Stimulated activated CD4-positive, alpha-beta T cell treated with anti-CD3 and anti-CD28 coated beads, TNF-alpha, amount 100 ng/mL, for 4 hours (primary cell): ENCODE measurements at places on chromosomes 12 and 14.

- DNase-seq, result no peak
Observed at GRCh38 chr14:76920331-76921087, 94.3 kb downstream of the LRRC74A start.

- DNase-seq, result no peak
Observed at GRCh38 chr14:104739026-104739425, 13.9 kb upstream of the SIVA1 start.

DNA sequence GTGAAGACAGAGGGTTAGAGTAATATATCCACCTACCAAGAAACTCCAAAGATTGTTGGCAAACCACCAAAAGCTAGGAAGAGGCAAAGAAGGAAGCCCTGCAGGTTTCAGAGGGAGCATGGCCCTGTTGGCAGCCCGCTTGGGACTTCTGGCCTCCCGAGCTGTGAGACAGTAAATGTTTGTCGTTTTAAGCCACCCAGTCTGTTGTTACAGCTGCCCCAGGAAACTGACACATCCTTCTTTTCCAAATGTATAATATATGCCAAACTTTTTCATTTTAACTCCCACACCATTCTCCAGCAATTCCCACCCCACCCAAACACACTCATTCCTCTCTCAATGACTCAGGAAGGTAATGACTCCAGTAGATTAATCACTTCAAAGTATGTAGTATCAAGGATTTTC is 74.0 kb downstream of the RPS29 start:
- DNase-seq, result no peak

GRCh38 chr14:55272922-55273321 is 1.7 kb downstream of the FBXO34 start:
- no peak for DNase-seq

DNA sequence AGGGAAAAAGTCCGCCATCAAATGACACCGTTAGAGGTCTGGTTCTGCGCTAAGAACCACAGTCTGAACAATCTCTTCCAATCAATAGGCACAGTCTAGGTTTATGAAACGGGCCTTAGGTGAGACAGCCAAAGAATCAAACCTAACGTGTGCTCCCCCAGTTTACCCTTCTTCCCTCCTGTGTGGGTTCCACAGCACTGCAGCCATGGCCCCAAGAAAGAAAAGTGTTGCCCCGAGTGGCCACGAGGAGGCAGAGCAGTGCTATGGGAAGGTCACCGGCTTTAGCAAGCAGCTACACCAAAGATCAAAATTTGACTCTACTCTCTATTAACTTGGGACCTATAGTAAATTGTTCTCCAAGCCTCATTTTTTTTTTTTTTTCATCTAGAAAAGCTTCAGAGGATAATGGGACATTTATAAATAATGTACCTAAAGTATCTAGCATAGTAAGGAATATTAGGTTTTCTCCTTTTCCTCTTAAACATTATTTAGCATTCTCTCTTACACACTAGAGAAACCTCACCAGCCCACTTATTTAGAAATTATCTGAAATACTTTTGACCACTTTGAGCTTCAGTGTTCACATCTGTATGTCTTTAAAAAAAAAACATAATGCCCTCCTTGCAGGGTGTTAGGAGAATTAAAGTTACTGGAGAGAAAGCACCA is 70.2 kb upstream of the GPHB5 start:
- DNase-seq, result peak; percentile 15

GRCh38 chr12:106080791-106081170 is 58.0 kb downstream of the NUAK1 start:
- no peak for DNase-seq

DNA sequence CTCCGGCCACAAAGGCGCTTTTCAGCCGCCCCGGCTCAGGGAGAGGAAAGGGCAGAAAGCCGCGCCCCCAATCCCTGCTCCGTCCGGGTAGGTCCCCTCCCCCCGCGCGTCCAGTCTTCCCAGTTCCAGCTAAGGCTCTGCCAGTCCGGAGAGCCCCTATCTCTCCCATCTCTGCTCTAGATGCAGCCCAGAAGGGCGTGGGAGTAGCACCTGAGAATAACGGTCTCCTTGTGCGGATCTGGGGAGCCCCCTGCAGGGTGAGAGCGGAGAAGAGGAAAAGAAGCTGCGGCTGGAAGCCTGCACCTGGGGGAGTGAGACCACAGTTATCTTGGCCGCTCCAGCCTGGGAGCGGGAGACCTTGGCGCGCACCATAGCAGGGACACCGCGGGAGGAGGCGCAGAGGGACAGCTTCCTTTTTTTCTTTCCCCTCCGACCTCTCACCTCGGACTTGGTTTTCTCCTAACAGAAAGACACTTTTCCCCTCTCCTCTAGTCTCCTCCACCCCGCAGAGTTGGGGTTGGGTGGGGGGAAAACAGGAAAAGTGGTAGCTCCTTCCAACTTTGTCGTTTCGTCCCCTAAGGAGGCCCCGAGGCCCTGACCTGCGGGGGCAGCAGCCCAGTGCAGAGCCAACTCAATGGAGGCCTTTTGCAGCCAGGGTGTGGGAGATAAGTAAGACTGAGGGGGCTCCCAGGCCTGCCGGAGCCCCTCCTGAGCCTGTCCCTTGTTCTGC is 2.4 kb downstream of the DHH start:
- DNase-seq, result peak; percentile 48

DNA sequence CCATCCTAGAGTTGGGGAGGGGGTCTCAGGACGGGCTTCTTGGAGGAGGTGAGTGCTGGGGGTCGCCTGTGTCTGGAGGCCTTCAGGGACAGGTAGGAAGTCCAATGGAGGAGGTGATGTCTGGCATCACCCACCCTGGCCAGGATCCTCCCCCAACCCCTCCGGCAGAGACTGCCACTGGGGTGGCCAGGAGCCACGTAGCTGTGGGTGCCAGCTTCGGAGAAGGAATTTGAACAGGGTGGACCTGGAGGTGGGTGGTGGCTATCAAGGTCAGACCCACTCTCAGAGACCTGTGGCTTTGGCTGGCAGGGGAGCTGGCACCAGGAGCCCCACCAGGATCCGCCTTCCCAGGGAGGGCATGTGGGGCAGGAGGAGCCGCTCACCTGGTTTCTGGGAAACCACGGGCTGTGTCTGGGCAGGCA is 9.1 kb downstream of the CEP170B start:
- no peak for DNase-seq

GRCh38 chr12:64672925-64673409 is 62.7 kb downstream of the RASSF3 start:
- no peak for DNase-seq

DNA sequence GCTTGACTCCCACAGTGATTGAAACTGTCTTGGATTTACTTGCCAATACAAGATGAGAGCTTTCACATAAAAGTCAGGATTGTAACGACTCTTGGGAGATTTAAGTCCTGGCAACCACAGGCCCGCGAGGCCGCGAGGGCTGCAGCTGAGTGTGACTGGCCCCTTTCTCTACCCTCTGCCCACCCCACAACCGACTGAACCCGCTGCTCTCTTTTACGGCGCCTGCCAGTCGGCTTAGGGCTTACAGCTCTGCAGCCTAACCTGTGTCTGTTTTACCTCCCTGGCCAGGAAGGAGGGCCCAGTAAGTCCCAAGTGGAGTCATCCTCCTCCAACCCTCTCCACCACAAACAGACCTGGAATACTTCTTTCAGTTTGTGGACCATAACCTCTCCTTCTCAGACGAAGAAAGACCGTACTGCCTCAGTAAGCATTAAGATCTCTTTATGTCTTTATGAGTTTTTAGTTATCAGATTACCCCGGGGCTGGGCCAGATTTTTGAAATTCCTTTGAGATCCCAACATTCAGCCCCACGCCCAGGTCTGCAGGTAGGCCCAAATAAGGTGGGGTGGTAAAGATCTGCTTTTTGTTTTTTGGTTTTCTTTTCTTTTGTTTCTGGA is 12.6 kb upstream of the TIGAR start:
- DNase-seq, result no peak

DNA sequence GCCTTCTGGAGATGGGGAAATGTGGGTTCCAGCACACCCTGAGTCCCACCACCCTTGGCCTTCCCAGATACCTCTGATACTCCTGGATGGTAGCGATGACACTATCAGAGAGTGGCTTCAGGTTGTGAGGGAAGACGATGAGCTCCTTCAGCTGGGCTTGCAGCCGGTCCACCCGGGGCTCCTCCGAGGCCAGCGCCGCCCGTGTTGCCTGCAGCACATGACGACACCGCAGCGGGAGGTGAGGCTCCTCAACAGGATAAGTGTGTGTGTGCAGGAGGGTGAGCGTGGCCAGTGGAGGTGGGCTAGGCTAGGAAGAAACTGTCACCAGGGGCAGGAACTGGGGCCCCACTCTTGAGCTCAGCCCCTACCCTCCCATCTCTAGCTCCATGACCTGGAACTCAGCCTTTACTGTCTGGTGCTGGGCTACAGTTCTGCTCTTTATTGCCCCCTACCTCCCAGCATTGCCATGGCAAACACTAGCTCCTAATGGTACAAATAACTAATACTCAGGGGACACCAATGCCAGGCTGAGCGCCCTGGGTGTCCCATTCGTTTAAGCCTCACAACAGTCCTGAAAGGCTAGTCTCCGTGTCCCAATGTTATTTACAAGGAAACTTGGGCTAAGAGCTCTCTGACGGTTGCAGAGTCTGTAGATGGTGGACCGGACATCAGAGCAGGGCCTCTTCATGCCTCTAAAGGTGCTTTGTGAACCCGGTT is 64.1 kb downstream of the SYNE3 start:
- DNase-seq, result no peak

GRCh38 chr12:93984005-93984404 is 164.4 kb upstream of the PLXNC1 start:
- DNase-seq, result no peak

- no peak for DNase-seq
Observed at GRCh38 chr12:30021051-30021833, 237.5 kb upstream of the TMTC1 start.

DNA sequence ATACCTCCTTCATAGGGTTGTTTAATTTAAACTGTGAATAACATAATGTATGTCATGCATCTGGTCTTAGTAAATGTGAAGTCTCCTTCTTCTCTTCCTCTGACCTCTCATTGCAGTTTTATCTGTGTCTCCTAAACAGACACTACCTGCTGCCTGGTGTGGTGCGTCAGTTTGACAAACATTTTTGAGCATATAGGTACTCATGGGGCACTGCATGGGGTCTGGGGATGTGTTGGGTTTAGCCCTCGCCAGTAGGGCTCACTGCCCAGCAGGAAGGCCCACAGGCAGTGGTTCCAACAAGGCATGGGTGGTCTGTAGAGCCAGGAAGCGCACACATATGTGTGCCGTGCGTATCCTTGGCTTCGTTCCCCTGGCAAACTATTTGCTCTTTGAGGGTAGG is 3.0 kb upstream of the CEBPE start:
- no peak for DNase-seq

GRCh38 chr14:36583242-36583892 is 953 bp upstream of the NKX2-8 start:
- no peak for DNase-seq

- DNase-seq, result no peak
Observed at GRCh38 chr14:68393259-68393658, 399.6 kb downstream of the ZFP36L1 start.

DNA sequence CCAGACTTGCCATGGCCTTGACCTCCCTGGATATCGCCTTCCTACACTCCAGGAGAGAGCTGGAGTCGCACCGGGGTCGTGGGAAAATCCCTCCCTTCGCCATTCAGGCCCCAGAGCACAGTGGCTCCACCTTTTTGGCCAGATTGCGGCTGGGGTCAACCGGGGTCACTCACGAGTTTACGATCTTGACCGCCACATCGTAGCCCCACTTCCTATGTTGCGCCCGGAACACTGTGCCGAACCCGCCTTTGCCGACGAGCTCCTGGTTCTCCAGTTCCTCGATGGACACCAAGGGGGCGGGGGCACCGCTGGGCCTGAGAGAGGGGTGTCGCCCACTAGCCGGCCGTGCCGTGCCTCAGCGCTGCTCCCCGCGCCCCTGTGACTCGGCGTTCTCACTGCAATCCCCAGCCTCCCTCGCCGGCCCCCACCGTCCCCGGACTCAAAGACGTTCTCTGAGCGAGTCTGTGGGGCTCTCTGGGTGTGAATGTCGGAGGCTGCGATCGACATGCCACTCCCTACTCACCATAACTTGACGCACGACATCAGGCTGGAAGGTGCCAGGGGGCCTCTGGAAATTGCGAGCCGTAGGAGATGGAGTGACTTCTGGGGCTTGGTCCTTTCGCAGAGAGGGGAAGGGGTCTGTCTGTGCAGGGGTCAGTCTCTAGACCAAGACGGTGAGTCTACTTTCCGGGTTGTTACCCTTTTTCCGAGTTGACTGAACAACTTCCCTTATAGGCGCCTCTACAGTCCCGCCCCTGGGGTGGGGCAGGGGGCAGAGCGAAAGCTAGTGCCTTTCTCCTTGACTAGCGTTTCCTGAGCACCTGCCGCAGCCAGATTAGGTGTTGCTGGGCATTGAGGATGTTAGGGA is at the start of gene RIPK3:
Gene RIPK3, minus strand, starts transcription at position 708 of the 868 bp plus-strand sequence. Its CDS starts 165 bp downstream, at position 543.
- DNase-seq, result peak; percentile 42

GRCh38 chr12:30866256-30866655 is 60.3 kb upstream of the TSPAN11 start:
- no peak for DNase-seq

DNA sequence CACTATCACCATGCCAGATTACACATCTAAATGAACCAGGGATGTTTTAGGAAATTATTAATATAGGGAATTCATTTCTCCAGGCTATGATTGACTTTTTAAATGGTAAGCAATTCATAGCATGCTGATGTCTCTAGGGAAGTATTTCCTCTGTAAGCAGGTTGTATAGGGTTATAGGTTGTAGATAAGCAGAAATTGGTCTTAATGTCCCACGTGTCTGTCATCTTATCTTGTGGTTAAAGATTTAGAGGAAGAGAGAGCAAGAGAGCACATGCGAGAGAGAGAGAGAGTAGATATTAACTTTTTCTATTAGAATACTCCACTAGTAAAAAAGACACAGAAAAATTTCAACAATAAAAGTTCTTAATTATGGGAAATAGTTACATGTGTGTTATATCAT is 32.6 kb downstream of the TRHDE start:
- DNase-seq, result no peak

GRCh38 chr14:75132382-75133086 is 5.7 kb upstream of the NEK9 start:
- DNase-seq, result no peak

- no peak for DNase-seq
Observed at GRCh38 chr12:189622-189962, 24.4 kb downstream of the SLC6A12 start.

- no peak for DNase-seq
Observed at GRCh38 chr14:73637830-73638229, 7.0 kb upstream of the DNAL1 start.

- no peak for DNase-seq
Observed at GRCh38 chr12:52323416-52324152, 2.4 kb upstream of the KRT83 start.

DNA sequence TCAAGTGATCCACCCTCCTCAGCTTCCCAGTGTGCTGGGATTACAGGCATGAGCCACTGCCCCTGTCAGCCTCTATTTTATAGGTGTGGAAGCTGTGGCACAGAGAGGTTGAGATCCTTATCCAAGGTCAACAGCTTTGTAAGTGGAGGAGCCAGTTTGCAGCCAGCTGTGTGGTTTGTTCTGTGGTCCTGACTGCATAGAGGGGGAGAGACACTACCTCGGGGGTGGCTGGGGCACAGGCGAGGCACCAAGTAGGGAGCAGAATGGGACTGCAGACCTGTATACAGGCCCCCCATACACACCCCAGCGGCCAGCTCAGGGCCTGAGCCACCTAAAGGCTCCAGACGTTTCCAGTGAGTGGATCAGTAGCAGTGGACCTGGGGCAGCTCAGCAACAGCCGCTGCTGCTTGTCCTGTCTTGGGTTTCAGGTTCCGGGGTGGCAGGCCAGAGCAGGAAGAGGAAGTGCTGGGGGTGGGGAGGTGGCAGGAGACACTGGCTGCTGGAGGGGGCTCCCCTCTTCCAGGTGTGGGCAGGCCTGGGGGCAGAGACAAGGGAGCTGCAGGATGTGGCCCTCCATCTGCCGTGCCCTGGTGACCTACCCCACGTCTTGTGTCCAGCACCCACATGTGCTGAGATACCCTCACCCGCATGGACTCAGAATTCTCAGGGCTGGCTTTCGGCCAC is 11.0 kb downstream of the ORAI1 start:
- DNase-seq, result no peak
